ENCODE measurements at places on chromosomes 11 and 22. TPM values are rescaled to one million over a fixed set of nuclear protein-coding genes. Genes with fewer than 3 reads are reported as not detected.
A peak's percentile ranks its signal among the peaks of the same experiment; 100 is the strongest.

DNA sequence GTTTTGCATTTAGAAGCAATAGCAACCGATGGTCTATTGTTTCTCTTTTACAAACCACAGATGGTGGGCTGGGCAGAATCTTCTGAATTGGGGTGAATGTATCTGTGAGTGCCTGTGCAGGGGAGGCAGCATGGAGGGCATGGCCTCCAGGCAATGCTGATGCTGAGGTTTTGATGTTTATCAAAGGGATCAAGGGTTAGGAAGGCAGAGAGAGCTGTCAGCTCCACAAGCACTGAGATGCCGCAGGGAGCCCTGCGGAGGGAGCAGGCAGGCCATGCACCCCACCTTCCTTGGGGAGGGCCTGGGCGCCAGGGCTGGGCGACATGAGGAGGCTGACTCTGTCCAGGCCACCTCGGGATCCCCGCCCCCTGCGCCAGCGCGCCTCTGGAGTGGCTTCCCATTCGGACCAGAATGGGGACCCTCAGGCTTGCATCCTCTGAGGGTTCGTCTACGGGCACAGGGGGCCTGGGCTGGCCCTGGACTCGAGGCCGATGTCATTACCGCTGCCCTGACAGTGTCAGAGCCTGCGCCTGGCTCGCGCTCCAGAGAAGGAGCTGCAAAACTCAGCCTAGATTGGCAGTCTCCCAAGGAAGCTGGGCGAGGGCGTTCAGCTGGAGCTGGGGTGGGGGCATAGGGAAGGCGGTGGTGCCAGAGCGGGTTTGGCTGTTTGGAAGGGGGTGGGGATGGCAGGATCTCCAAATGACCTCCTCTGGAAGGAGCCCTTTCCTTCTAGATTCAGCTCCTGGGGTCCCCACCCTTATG is 13.9 kb upstream of the TH start:
- DNase-seq, result no peak
- no peaks in the 10 kb centered on the region for H3K4me1 ChIP-seq
- H3K27me3 ChIP-seq, result peaks cover 61% of the 10 kb centered on the region
- H3K4me3 ChIP-seq, result no peak overlapping the region
- H3K36me3 ChIP-seq, result no peaks in the 10 kb centered on the region

DNA sequence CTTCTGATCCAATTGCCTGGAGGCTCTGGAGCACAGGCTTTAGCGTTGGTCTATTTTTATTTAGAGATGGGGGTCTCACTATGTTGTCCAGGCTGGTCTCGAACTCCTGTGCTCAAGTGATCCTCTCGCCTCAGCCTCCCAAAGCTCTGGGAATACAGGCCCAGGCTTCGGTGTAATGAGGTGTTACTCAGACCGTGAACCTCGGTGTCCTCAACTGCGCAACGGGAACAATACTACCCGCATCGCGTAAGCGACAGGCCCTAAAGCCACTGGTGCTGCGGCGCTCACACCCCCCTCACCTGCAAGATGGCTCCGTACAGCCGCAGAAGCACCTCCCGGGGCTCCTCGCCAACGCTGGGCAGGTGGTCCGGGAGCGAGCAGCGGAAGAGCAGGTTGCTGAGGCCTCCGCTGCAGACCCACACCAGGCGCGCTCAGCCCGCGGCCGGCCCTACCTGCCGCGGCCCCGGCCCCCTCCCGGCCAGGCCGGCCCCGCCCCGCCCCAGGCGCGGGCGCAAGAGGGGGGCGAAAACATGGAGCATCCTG is 628 bp downstream of the CHKB start:
- peak overlapping the region; percentile 94 for H3K27ac ChIP-seq
- no peaks in the 10 kb centered on the region for H3K36me3 ChIP-seq
- no peak for DNase-seq
- peaks cover 12% of the 10 kb centered on the region for H3K27me3 ChIP-seq
- peaks cover 21% of the 10 kb centered on the region for H3K4me1 ChIP-seq

The WT1 gene
- not detected for total RNA-seq

DNA sequence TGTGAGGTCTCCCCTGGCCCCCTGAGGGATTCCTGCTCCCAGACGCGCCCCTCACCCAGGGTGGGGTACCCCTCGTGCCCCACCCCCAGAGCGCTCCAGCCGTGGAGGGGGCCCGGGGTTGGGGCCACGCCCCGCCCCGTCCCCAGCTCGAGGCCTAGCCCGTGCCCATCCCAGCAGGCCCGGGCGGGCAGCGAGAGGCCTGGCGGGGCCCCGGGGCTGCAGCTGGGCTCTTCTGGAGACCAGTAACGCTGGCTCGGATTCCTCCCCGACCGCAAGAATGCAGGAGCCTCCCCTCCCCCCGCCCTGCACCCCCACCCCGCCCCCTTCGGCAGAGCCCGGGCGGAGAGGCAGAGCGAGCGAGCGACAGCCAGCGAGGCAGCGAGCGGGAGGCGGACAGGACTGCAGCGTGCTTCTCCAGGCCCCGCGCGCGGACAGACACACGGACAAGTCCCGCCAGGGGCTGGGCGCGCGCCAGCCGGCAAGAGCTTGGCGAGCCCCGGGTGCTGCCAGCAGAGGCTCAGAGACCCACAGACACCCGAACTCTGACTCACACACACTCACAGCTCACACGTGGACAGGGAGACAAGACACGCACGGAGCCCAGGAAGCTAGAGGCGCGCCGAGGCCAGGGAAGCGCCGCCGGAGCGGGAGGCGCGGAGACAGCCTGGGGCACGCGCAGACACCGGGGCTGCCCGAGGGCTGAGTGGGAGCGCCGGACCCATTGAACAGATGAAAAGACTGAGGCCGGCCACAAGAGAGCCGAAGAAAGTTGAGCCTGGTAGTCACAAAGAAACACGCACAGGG is 15.2 kb downstream of the BCL9L start:
- H3K4me3 ChIP-seq, result peak overlapping the region; percentile 53
- peak overlapping the region; percentile 89 for H3K27ac ChIP-seq
- H3K36me3 ChIP-seq, result no peaks in the 10 kb centered on the region
- H3K27me3 ChIP-seq, result no peaks in the 10 kb centered on the region
- peaks cover 82% of the 10 kb centered on the region for H3K4me1 ChIP-seq

- no peak overlapping the region for H3K4me3 ChIP-seq
- peaks cover 2% of the 10 kb centered on the region for H3K36me3 ChIP-seq
- H3K27me3 ChIP-seq, result no peaks in the 10 kb centered on the region
- DNase-seq, result peak; percentile 85
- no peak overlapping the region for H3K27ac ChIP-seq
- H3K4me1 ChIP-seq, result peaks cover 4% of the 10 kb centered on the region
These were observed 2.7 kb upstream of the CDC42BPG start for GRCh38 chr11:64846998-64847666.

GRCh38 chr22:50531546-50531961 is 1.7 kb upstream of the TYMP start:
- peak overlapping the region; percentile 56 for H3K27ac ChIP-seq
- H3K4me3 ChIP-seq, result peak overlapping the region; percentile 53
- H3K36me3 ChIP-seq, result no peaks in the 10 kb centered on the region
- H3K27me3 ChIP-seq, result peaks cover 59% of the 10 kb centered on the region
- H3K4me1 ChIP-seq, result no peaks in the 10 kb centered on the region
- DNase-seq, result peak; percentile 19

GRCh38 chr11:43856993-43857392 is 23.6 kb upstream of the ALKBH3 start:
- no peaks in the 10 kb centered on the region for H3K27me3 ChIP-seq
- peaks cover 26% of the 10 kb centered on the region for H3K36me3 ChIP-seq
- no peak overlapping the region for H3K4me3 ChIP-seq
- H3K4me1 ChIP-seq, result no peaks in the 10 kb centered on the region

GRCh38 chr11:47946682-47947559 is 33.4 kb upstream of the PTPRJ start:
- no peak overlapping the region for H3K27ac ChIP-seq
- DNase-seq, result peak; percentile 77
- H3K36me3 ChIP-seq, result no peaks in the 10 kb centered on the region
- no peaks in the 10 kb centered on the region for H3K27me3 ChIP-seq
- H3K4me1 ChIP-seq, result peaks cover 15% of the 10 kb centered on the region
- H3K4me3 ChIP-seq, result no peak overlapping the region

- no peaks in the 10 kb centered on the region for H3K27me3 ChIP-seq
- H3K4me3 ChIP-seq, result no peak overlapping the region
- no peak for DNase-seq
- H3K27ac ChIP-seq, result peak overlapping the region; percentile 48
- H3K36me3 ChIP-seq, result no peaks in the 10 kb centered on the region
These were observed 32.9 kb upstream of the SMIM38 start for GRCh38 chr11:69122630-69123431.

The CHADL gene
- 25.3 TPM for total RNA-seq

GRCh38 chr11:128949791-128950454 is 7.3 kb upstream of the TP53AIP1 start:
- H3K27ac ChIP-seq, result no peak overlapping the region
- no peak for DNase-seq
- no peaks in the 10 kb centered on the region for H3K4me1 ChIP-seq
- H3K4me3 ChIP-seq, result no peak overlapping the region
- no peaks in the 10 kb centered on the region for H3K27me3 ChIP-seq

DNA sequence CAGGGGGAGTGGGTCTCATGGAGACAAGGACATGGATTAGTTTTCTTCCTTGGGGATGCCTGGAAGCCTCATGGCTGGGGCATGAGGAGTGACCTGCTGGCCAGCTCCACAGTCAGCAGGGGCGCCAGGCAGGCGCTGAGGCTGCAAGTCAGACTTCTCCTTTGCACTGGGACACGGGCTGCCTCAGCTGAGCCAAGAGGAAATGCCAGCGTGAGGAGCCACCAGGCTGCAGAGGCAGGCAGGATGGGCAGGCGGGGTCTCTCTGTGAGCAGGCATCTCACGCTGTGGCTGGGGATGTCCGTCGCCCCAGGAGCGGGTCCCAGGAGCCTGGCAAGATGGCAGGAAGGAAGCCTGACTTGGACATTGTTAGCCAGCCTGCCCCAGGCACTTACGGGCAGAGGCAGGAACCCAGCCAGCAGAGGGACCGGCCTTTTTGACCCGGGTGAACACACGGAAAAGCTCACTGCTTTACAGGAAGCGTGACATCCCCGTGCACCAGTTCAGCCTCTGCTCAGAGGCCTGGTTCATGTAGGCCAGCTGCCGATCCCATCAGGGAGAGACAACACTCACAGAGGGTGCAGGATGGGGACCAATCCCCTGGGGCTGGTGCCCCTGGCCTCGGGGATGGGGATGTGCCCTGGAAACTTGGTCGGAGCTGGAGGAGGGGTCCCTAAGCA is 10.2 kb downstream of the GNB1L start:
- no peak overlapping the region for H3K4me3 ChIP-seq
- no peaks in the 10 kb centered on the region for H3K27me3 ChIP-seq
- H3K36me3 ChIP-seq, result no peaks in the 10 kb centered on the region
- H3K4me1 ChIP-seq, result no peaks in the 10 kb centered on the region

DNA sequence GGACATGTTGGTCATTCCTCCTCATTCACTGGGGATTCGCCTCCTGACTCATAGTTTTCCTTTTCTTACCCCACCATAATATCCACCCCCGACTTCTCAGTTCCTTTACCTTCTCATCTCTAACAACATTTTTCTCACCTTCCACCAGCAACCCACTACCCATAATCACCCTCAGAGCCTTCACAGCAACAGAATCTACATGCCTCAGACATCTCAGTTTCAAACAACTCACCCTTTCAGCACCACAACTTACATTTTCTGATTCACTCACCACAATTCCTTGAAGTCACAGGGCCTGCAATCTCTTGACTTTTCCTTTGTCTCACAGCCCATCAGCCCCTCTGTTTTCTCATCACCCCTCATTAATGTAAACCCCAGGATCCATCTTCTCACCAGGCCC is 2.3 kb upstream of the MTNR1B start:
- DNase-seq, result no peak
- H3K27ac ChIP-seq, result no peak overlapping the region
- peaks cover 15% of the 10 kb centered on the region for H3K27me3 ChIP-seq
- H3K36me3 ChIP-seq, result no peaks in the 10 kb centered on the region

The TTC28 gene
- 119 TPM for total RNA-seq

The FIBIN gene
- total RNA-seq, result 392 TPM

The CARD18 gene
- total RNA-seq, result not detected

The ZNRF3 gene
- 18.0 TPM for total RNA-seq
